Left cardiac atrium (tissue), 4 donors: ENCODE measurements at places on chromosomes 2 and 18. TPM values are rescaled to one million over a fixed set of nuclear protein-coding genes. Genes with fewer than 3 reads are reported as not detected.
A peak's percentile ranks its signal among the peaks of the same experiment; 100 is the strongest.

GRCh38 chr18:50582500-50582899 lies 22.6 kb downstream of the MAPK4 start:
- no peak for DNase-seq

GRCh38 chr2:26754972-26755670 lies 9.0 kb upstream of the SLC35F6 start:
- no peak for DNase-seq

GRCh38 chr2:158024288-158024898 lies 77.3 kb upstream of the UPP2 start:
- peak; percentile 36 for DNase-seq

- DNase-seq, result no peak
Measured at GRCh38 chr2:44753552-44754285, 187.8 kb upstream of the SIX3 start.

GRCh38 chr2:197455428-197455827 lies 2.1 kb downstream of the COQ10B start:
- no peak for DNase-seq

DNA sequence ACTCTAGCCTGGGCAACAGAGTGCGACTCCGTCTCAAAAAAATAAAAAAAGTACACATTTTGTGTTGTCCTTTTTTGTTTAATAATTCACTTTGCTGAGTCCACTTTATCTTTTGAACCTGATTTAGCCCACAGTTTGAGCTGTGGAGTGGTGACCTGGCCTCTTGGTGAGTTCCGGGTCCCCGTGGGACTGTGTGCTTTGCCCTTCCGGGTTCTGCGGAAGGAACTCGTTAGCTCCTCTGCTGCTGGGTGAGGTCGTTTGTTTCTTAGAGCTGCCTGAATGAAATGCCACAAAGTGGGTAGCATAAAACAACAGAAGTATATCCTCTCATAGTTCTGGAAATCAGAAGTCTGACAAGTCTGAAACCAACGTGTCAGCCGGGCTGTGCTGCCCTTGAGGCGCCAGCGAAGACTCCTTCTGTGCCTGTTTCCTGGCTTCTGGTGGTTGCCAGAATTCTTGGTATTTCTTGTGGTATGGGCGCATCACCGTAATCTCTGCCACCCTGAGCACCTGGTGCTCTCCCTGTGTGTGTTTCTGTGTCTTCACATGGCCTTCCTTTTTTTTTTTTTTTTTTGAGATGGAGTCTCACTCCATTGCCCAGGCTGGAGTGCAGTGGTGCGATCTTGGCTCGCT lies 3.5 kb downstream of the EFHD1 start:
- no peak for DNase-seq

- DNase-seq, result no peak
Measured at GRCh38 chr2:159585622-159586021, 30.7 kb downstream of the BAZ2B start.

DNA sequence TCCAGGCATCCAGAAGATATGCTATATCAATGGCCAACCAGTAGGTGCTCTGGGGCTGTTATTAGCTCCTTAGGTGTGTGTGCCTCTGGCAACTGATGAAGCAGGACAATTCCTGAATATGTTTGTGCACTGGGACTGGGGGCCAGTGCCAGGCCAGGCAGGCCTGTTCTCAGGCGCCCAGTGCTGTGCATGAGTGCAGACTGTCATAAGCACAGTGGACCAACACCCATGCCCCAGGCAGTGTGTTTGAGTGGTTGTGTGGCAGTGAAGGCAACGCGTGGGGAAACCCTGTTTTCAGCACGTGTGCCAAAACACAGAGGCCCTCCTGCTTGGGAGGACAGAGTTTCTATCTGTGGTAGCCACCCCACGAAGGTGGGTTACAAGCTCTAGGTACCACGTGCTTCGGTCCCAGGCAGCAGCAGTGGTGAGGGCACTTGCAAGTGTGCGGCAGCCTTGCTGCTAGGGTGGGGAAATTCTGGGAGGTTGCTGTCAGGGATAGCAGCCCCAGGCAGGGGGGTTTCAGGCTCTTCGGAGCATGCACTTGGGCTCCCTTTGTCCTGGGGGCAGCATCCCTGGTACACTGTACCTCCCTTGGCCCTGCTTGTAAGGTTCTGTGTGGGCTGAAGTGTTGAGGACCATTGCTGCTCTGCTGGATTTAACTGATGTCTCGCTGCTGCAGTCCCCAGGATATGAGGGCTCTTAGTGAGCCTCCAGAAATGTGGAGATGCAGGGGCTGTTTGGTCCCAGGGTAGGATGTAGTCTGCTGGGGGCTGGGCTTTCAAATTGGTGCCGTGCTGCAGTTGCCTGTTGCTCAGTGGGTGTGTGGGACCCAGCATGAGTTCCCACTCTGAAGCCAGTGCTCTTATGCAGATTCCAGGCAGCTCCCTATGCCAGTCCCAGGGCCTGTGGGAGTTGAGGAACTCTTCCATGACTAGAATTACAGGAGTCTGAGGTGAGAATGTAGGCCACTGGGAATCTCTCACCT lies 280.9 kb downstream of the RPRM start:
- DNase-seq, result no peak

GRCh38 chr18:45050712-45051601 lies 370.3 kb downstream of the SETBP1 start:
- no peak for DNase-seq

DNA sequence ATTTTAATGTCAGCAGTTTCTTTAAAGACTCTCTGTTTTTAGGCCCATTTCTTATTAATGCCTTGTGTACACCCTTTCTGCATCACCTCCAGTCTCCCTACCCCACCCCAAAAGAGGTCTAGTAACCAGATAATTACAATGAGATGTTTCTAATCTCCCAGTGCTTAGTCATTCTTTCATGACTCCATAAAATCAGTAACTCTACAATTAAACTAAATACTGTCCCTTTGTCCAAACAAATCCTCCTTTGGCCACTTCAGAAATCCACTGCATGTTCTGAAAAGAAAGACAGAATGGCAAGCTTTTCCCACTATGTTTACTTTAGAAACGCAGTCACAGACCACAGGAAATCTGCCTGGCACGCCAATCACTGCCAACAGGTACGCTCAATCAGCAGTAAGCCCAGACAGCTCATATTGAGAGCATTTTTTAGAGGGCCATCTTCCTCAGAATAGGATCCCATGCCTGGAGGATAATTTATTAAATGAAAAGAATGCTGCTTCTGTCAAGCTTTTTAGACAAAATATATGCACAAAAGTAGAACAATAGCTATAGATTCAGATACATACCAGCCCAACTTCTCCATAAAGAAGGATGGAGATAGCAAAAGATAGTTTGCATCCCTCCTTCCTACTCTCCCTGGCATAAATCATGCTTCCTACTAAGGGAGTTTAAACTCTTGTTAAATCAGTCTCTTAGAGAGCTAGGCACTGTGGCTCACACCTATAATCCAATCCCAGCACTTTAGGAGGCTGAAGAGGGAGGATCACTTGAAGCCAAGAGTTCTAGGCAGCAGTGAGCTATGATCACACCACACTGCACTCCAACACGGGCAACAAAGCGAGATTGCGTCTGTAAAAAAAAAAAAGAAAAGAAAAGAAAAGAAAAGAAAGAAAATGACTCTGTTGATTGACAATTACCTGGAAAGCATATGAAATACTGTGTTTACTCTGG lies 14.6 kb downstream of the CLASP1 start:
- no peak for DNase-seq

- DNase-seq, result no peak
Measured at GRCh38 chr2:16209799-16210198, 269.4 kb downstream of the MYCN start.

DNA sequence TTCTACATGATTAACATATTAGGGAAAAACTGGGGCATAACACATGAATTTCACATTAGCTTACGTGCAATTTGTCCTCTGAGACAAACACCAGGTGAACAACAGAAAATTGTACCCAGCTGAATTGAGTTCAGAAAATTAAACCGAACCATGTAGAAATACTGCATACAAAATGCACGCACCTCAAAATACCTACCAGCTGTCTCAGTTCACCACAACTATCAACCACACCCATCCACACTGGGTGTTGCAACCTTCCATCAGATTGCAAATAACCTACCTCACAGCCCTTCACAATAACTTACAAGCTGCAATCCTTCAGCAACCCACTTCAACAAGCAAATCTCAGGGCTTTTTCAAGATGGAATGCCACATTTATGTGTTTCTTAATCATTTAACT lies 55.9 kb downstream of the UNC50 start:
- DNase-seq, result no peak

- DNase-seq, result no peak
Measured at GRCh38 chr18:49839012-49839411, 25.7 kb upstream of the ACAA2 start.

GRCh38 chr2:18763338-18763737 lies 174.0 kb upstream of the NT5C1B start:
- DNase-seq, result no peak

GRCh38 chr2:25160376-25160775 lies 8.0 kb downstream of the POMC start:
- no peak for DNase-seq

- peak; percentile 62 for DNase-seq
Measured at GRCh38 chr18:77207540-77207939, 42.1 kb upstream of the GALR1 start.

DNA sequence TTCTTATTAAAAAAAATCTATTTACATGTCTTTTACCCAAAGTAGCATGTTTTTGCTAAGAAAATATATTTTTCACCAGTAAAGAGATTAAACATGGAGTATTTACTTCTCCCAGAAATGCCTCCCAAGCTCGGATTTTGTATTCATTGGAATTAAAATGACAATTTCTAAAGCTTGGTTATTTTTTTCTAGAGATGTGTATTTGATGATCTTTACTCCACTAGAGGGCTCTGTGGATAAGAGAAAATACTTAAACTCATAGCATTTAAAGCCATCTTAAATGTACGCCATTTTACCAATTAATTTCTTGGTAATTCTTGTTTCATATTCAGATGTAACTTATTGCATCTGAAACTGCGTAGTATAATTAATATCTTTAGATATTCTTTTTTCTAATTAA lies 461.4 kb downstream of the GALR1 start:
- no peak for DNase-seq

GRCh38 chr2:10845640-10846039 lies 33.1 kb upstream of the PDIA6 start:
- DNase-seq, result no peak

GRCh38 chr2:238487134-238487533 lies 60.4 kb downstream of the ASB1 start:
- no peak for DNase-seq

DNA sequence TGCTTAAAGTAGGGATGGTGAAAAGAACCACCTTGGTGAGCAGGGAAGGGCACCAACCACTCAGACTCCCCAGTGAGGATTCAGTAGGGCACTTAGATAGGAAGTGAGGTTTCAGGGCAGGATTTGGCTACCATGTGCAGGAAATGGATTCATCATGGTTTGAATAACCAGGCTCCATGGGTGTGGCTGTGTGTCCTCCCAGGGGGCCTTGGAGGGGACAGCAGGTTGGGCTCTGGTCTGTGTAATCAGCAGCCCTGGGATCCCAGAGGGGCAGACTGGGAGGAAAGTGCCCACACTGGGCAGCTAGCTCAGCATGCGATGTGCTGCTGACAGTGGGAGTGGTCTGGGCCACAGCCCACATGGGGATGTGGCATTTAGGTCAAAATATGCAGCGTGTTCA lies 224.6 kb downstream of the CELF4 start:
- no peak for DNase-seq

- peak; percentile 73 for DNase-seq
Measured at GRCh38 chr2:240143801-240144648, 3.6 kb upstream of the OTOS start.

GRCh38 chr18:31565345-31565744 lies 26.3 kb upstream of the TTR start:
- DNase-seq, result no peak

- DNase-seq, result no peak
Measured at GRCh38 chr2:233556881-233557736, 9.5 kb downstream of the USP40 start.

GRCh38 chr2:126828491-126828890 lies 70.2 kb upstream of the TEX51 start:
- no peak for DNase-seq

GRCh38 chr2:37645362-37645761 lies 26.1 kb downstream of the CDC42EP3 start:
- no peak for DNase-seq

DNA sequence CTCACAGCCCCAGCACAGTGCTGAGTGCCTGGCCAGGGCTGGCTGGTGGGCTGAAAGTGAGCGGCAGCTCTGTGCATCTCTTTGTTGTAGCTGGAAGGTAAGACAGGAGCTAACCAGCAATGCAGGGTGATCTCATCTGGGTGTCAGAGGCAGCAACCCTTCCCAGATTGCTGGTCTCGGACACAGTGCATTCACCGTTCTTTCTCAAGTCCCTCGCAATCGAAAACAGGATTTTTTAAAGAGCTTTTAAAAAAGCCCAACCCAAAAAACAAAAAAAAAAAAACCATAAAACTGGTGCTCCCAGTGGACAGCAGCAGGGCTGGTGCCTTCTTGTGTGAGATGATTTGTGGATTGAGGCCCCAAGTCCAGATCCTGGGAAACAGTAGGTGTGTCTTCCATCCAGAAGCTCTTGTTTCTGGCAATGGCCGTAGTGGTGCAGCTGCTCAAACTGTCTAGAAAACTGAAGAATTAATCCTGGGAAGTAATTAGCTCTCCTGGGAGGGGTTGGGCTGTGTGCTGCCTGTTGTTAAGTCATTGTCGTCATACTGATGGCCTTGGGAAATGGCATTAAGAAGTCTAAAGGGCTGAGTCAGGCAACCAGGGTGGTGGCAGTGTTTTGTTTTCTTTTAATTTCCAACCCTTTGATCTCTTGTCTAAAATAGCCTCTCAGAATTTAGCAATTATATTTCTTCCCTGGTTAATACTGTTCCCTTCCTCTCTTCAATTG lies 156.7 kb downstream of the KLHL29 start:
- DNase-seq, result no peak

DNA sequence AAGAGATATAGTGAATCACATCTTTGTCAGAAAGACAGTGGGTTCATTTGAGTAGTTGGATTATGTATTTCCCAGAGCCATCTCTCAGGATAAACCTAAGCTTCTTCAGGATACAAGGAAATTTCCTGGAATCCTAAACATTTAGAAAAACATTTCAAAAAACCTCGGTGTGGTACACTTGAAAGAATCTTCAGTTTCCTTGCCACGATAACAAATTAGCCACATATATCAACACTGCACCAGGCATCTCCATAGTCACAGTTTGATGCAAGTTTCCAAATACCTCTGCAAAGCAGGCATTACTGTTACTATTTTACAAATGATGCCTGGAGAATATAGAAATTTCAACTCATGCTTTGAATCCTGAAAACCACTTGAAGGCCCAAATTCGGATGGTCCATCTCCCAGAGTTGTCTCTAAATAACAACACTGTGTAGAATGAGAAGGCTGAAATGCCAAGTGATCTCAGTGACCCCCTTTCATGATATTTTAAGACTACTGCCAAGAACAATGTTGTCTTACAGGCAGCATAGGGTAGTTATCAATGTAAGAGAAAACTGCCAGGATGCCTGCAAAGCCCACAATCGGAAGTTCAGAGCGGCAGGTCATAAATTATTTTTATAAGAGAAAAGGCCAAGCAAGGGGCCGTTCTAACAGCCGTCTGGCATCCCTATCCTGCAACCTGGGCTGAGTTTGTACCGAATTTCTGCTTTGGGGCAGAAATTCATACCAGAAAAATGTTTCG lies 307.9 kb downstream of the TXNL1 start:
- no peak for DNase-seq

DSG1 gene
- 2.0 TPM for total RNA-seq

FIGLA gene
- total RNA-seq, result not detected

REG1B gene
- total RNA-seq, result not detected

SERPINB3 gene
- not detected for total RNA-seq

EIF2AK3 gene
- 7.9 TPM for total RNA-seq

RAX gene
- total RNA-seq, result not detected

ABCB11 gene
- 1.1 TPM for total RNA-seq

OSBPL6 gene
- total RNA-seq, result 12.2 TPM

LAMA3 gene
- total RNA-seq, result 5.6 TPM

ALK gene
- total RNA-seq, result 0.26 TPM

C1QL2 gene
- total RNA-seq, result not detected

KCNK3 gene
- 30.9 TPM for total RNA-seq

FOXI3 gene
- not detected for total RNA-seq

ARHGEF4 gene
- 3.9 TPM for total RNA-seq
